Stimulated activated CD8-positive, alpha-beta memory T cell treated with anti-CD3 and anti-CD28 coated beads, Interleukin-4, amount 100 ng/mL, for 4 hours (primary cell): ENCODE measurements at places on chromosomes 1 and 21.

DNA sequence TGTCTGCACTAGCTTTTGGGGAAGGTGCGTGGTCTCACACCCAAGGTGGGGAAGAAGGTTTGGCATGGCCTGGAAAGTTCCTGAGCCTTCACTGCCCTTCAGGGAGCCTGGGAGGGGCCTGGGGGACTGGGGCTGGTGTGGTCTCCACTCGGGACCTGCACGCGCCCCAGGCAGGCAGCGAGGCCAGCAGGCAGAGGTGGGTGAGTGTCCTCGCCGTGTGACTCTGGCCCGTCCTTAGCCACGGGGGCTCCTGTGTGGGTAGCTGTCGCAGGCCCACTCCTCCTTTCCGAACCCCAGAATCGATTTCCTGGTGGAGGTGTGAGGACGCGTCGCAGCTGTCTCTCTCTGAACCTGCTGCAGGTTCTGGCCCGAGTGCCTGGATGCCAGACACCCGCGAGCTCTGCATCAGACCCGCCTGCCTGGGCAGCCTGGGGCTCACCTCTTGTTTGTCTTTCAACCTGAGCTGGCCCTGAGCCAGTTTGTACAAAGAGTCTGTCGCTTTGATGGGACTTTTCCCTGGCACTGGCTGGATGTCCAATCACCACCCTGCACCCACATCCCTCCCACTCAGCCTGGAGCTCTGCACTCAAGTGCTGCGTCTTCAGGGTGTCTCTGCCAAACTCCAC lies 36.0 kb upstream of the SLC19A1 start:
- DNase-seq: no peak

GRCh38 chr1:233884461-233885151 lies 19.9 kb upstream of the SLC35F3 start:
- no peak for DNase-seq

DNA sequence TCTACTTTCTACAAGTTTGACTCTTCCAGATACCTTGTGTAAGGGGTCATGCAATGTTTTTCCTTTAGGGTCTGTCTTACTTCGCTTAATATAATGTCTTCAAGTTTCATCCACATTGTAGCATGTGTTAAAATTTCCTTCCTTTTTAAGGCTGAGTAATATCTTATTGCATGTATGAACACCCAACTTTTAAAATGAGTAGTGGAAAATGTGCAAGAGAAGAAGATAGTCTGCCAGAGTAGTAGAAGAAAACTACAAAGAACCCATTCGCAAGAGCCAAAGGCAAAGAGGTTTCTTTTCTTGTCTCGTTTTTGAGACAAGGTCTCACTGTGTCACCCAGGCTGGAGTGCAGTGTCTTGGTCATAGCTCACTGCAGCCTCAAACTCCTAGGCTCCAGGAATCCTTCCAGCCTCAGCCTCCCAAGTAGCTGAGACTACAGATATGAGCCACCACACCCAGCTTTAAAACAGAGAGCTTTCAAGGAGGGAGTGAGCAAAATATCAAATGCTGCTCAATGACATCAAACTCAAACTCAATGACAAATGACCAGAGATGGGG lies 9.4 kb downstream of the IL23R start:
- DNase-seq: no peak

DNA sequence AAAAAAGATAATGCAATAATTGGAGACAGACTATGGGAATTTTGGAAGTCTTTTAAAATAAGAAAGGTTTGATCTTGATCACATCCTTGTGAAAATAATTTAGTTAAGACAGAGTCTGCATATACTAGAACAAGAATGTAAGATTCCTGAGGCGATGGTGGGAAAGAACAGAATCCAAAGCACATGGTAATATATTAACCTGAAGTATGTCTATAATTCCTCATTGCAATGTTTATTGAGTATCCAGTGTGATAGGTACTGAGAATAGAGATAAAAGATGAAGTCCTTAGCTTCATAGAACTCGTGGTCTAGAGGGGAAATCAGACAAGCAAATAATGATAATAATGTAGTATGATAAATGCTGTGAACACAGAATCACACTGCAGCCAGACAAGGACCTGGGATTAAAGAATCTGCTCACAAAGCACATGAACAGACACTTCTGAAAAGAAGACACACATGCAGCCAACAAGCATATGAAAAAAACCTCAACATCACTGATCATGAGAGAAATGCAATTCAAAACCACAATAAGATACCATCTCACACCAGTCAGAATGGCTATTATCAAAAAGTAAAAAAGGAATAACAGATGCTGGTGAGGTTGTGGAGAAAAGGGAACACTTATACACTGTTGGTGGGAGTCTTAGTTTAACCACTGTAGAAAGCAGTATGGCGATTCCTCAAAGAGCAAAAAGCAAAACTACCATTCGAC lies 6.9 kb upstream of the ANGPTL3 start:
- no peak for DNase-seq

- DNase-seq: no peak
Measured at GRCh38 chr1:104593413-104594187, 843.9 kb downstream of the AMY1C start.

DNA sequence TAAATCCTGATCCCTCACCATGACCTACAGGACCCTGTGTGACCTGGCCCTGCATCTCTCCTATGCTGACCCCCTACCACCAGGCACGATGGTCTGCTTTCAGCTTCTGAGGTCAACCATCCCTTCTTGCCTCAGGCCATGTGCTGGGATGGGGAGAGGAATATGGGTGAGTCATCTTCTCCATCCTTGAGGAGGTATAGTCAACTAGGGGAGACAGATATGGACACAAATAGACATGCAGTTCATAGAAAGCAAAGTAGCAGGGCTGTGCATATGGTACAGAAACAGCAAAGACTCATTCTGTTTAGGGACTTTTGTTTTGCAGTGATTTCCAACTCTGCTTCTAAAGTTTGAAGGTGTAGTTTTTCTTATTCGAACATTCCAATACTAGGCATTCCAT lies 250.8 kb upstream of the FGGY start:
- no peak for DNase-seq

GRCh38 chr21:41976611-41977010 lies 22.8 kb upstream of the C2CD2 start:
- DNase-seq: no peak

- DNase-seq: no peak
Measured at GRCh38 chr1:19205845-19206244, 4.2 kb downstream of the UBR4 start.

GRCh38 chr1:10225573-10225972 lies 15.2 kb downstream of the KIF1B start:
- no peak for DNase-seq

- DNase-seq: no peak
Measured at GRCh38 chr1:156203331-156203730, 9.4 kb downstream of the SLC25A44 start.

DNA sequence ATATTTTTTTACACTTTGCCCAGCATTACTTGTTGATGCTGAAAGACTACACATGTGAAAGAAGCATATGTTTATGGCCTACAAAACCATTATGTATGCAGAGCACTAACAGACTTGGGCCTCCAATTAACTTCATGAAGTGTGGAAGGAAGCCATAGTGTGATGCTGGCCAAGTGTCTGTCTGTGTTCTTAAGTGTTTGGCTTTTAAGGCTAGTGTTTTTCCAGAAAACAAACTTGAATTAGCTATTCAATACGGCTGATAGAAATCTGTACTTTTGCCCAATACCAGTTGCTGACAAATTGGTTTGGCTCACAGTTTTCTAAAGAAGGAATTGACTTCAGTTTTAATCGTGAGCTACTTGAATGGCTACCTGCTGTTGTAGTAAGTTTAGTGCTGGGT lies 136.1 kb downstream of the ADGRL2 start:
- no peak for DNase-seq

DNA sequence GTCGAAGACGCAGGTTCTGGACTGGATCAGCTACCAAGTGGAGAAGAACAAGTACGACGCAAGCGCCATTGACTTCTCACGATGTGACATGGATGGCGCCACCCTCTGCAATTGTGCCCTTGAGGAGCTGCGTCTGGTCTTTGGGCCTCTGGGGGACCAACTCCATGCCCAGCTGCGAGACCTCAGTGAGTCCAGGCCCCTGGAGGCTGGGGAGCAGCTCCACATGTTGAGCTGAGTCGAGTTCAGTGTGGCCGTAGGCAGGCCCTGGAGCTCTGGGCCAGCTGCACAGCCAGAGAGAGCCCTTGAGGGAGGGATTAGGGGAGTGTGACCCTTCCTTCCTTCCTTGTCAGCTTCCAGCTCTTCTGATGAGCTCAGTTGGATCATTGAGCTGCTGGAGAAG lies 1.6 kb downstream of the ELF3 start:
- no peak for DNase-seq

DNA sequence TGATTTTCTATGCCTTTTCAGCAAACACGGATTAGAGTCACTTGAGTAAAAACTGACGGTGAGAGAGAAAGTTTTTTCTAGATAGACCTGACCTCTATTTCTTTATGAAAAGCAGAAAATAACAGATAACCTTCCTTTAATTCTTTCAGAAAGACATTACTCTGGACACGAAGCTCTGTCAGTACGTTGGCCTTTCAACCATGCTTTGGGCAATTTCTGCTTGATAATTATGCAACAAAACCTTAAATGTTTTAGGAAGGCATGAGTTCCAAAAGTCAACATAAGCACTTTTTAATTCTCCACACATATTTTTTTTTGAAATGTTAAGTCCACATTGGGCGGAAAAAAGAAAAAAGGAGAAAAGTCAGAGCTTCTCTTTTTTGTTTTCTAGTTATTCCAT lies 137.8 kb downstream of the AKT3 start:
- DNase-seq: no peak

GRCh38 chr1:29126198-29126597 lies 2.5 kb upstream of the TMEM200B start:
- no peak for DNase-seq

DNA sequence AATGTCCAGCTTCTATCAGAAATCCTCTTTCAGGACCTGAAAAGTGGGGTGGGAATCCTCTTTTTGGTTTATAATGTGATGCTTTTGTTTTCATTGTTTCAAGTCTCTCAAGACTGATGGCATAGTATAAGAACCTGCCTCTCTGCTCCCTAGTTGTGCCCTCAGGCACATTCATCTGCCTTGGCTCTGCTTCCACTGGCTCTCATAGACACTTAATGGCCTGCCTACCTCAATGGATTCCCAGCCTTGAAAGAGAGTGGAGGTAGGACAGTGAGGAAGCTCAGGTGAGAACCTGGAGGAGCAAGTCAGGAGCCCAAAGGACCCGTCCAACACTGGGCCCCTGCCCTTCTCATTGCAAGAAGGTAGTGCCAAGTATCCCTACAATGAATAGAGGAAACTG lies 4.8 kb downstream of the TTLL7 start:
- no peak for DNase-seq

GRCh38 chr1:68293122-68293521 lies 60.8 kb upstream of the WLS start:
- no peak for DNase-seq

DNA sequence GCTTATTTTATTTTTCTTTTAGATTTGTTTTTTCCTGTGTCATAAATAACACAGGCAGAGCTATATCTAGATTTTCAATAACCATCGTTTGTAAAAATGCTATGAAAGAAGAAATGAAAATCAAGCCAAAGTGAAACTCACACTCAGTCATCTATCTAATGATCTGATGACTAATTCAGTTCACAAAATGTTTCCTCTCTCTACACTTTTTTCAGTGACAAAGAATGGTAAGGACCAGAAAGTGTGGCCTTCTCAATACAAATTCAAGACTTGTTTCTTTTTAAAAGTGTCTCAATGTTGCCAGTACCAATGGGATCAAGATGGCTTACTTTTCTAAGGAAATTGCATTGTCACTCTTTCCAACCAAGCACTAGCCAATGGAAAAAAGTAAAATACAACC lies 282.8 kb upstream of the PKN2 start:
- no peak for DNase-seq

- DNase-seq: no peak
Measured at GRCh38 chr1:53737648-53738204, 1.2 kb downstream of the GLIS1 start.

DNA sequence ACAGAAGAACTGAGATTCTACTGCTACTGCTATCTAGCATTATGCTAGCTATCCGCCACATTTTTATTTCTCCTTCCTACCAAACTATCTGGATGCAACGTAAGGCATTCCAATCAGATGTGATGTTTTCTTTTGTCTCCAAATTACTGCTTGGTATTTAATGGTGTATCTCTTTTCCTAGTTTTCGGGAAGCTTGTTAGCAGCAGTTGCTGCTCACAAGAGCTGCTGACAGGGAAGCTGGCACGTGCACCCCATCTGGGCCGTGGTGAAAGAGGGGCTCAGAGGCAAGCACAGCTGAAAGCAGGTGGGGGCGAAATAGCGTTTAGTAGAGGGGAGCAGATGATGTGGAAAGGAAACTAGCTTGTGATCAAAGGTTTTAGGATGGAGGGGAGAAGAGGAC lies 57.3 kb downstream of the JAK1 start:
- DNase-seq: no peak

DNA sequence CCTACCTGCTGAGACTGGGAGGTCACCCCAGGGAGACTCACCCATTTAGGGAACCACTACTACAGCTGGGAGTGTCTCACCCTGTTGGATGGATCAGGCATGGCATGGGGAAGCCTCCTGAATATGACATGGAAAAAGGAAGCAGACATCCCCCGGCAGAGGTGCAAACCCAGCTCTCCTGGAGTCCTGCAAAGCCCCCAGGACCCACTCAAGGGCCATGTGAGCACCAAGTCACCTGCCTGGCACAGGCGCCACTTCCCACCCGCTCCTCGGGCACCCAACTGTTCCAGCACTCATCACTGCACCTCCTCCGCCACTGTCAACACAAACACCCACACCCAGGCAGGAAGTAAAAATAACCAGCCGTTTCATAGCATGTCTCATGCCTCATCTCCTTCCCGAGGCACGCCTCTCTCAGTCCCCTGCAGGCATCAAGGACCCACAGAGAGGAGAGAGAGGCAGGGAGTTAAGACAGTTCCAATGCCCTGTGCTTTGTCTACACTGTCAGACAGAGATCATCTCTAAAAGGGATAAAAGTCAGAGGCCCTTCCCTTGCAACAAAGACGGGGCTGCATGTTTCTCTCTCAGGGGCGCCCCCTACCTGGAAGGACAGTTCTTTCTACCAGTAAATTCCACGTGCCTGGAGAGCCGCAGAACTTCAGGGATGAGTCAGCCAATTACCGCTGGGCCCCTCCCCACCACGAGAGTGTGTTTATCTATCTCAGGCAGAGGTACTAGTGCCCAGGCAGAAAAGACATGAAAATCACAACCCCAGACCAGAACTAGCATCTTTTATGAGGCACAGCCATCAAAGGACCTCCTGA lies 150.1 kb upstream of the SOD1 start:
- peak; percentile 67 for DNase-seq

- DNase-seq: no peak
Measured at GRCh38 chr1:195278644-195279043, 1329.6 kb downstream of the KCNT2 start.

GRCh38 chr1:20660847-20661206 lies 342 bp downstream of the DDOST start:
- DNase-seq: no peak

- DNase-seq: no peak
Measured at GRCh38 chr1:101996825-101997465, at the start of gene OLFM3. Gene OLFM3 (minus strand): TSS chr1:101996926.

- DNase-seq: no peak
Measured at GRCh38 chr1:100441651-100442050, 89.3 kb downstream of the CDC14A start.

- DNase-seq: no peak
Measured at GRCh38 chr1:205535096-205535495, 30.6 kb downstream of the CDK18 start.
